ENCODE measurements at places on chromosomes 4 and X.

GRCh38 chr4:155675709-155676429, 9.2 kb downstream of the GUCY1A1 start:
- no peak for DNase-seq

- DNase-seq, result no peak
These were observed 66.3 kb downstream of the TAB3 start for GRCh38 chrX:30822764-30823163.

DNA sequence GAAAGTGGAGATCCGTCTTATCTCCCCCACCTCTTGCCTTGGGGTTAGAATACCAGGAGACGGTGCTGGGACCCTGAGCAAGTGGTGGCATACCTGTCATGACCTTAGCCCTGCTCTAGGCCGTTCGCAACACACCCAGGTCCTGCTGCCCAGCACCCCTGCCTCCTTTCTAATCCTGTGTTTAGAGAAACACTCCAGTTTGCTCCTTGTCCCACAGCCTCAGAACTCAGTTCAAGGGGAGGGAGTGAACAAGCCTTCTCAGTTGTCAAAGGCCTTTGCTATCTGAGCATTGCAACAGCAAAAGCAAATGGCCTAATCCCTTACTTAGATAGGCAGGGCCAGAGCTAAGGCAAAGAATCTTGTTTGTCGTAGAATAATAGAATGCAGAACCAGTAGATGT, 67.9 kb downstream of the CHRNA9 start:
- no peak for DNase-seq

DNA sequence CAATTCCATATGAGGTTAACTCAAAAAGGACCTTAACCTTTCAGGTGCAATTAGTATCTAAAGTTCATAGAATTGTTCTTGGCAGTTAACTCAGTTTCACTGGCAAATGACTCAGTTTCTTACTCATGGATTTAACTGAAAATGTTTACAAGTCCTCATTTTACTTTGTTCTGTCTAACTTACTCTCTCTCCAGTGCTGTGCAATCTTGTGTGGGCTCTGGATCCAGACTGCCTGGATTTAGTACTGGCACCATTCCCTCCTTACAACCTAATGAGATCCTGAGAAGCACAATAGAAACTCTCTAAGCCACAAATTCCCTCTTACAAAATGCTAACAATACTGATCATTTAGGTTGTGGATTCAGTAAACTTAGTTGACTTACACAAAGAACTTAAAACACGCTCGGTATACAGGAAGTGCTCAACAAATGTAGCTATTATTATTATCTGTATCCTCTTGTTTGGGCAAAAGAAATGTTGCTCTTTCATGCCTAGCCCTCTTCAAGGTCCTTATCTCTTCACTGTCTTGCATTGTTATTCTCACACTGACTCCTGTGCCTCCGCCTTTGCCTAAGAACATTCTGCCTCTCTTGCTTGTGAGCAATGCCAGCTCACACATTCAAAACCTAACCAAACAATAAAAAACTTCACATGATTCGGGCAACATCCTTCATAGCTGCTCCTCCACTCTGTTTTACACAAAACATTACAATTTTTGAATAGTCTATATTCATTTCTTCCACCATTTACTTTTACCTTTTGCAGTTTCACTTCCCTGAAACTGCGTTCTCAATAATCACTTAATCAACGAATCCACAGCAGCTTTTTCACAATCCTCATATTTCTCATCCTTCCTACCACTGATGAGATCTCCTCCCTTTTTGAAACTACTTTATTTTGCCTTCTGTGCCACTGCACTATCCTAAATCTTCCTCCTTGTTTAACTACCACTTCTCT, 91.8 kb downstream of the PDE5A start:
- no peak for DNase-seq

GRCh38 chr4:79390890-79391289, 17.1 kb downstream of the GK2 start:
- DNase-seq, result no peak
